T1000 (cell line): ENCODE measurements at places on chromosomes 12 and 14.

DNA sequence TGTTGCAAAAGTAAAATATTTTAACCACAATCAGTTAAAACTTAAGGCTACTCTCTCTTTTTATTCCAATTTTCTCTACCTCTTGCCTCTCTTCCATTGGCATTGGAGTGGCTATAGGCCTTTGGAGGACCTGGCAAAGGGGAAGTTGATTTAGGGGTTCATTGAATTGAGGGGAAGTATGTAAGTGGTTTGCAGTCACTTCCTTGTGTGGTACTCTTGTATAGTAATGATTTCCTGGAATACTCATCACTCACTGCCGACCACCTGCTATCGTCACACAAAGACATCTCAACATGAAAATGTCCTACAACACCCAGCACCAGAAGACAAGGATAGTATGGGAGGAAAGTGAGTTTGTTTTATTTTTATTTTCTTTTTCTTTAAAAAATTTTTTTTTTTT, 45.7 kb upstream of the CPM start:
- no peak for DNase-seq

- no peak for DNase-seq
Measured at GRCh38 chr14:86604561-86604960, 1074.6 kb downstream of the FLRT2 start.

DNA sequence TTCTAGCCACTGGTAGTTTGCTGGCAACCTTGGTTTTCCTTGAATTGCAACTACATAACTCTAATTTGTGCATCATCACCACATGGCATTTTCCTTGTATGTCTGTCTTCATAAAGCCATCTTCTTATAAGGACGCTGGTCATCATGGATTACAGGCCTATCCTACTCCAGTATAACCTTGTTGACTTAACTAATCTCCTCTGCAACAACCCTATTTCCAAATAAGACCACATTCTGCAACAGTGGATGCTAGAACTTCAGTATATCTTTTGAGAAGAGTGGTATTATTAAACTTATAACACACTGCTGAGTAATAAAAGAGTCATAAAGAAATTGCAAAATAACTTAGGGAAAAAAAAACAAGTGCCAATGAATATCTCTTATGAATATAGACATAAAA, 511.8 kb upstream of the FOXG1 start:
- no peak for DNase-seq

DNA sequence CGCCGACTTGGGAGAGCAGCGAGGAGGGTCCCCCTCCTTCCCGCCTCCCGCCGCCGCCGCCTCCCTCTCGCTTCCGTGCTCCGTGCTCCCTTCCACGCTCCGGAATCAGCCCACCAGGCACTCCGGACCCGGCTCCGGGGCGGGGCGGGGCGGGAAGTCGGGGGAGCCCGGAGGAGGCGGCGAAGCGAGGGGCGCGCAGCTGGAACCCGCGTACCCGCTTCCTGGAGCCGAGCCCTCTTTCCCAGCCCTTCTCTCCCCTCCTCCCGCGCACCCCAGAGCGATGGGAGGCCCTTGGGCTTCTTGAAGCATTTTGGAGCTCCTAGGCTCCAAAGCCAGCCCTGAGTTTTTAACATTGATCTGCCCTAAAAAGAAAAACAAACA, at the start of gene SYNDIG1L:
TSS of gene SYNDIG1L (minus strand) at position 9 of the 381 bp plus-strand sequence. CDS start 16,466 bp downstream, outside the sequence.
- DNase-seq: no peak

GRCh38 chr12:92516277-92516600, 186.6 kb upstream of the PLEKHG7 start:
- DNase-seq: no peak

GRCh38 chr12:2833327-2833726, 1.5 kb downstream of the NRIP2 start:
- no peak for DNase-seq
